Mammary epithelial cell (primary cell): ENCODE measurements at places on chromosomes 4 and X. TPM values are rescaled to one million over a fixed set of nuclear protein-coding genes. Genes with fewer than 3 reads are reported as not detected.

The ADAM29 gene
- not detected for total RNA-seq

The CT45A10 gene
- total RNA-seq: not detected in 2 replicates

The SAGE1 gene
- not detected in 2 replicates for total RNA-seq

The FAM53A gene
- total RNA-seq: 3.7 TPM

The EPGN gene
- total RNA-seq: 107 and 159 TPM in 2 replicates

The CCSER1 gene
- 12.0 TPM for total RNA-seq

The FOXR2 gene
- total RNA-seq: not detected in 2 replicates

The FAM47A gene
- not detected in 2 replicates for total RNA-seq

The GLRA2 gene
- not detected for total RNA-seq

The SSX3 gene
- total RNA-seq: not detected in 2 replicates

The DOK7 gene
- total RNA-seq: 19.3 TPM

The OPRPN gene
- not detected in 2 replicates for total RNA-seq

The TMEM47 gene
- total RNA-seq: 28.0 TPM

The WDR44 gene
- 23.7 TPM for total RNA-seq

The RHOH gene
- total RNA-seq: not detected in 2 replicates

The MAGEC3 gene
- total RNA-seq: not detected in 2 replicates

The NUDT11 gene
- total RNA-seq: 11.4 and 13.6 TPM in 2 replicates

The NXF2 gene
- total RNA-seq: not detected

The PRPS1 gene
- 24.1 and 34.1 TPM in 2 replicates for total RNA-seq

The CLCN3 gene
- total RNA-seq: 30.2 TPM

The MAMLD1 gene
- total RNA-seq: 1.1 and 3.2 TPM in 2 replicates

The TRIML2 gene
- total RNA-seq: not detected in 2 replicates

The TMEM35A gene
- total RNA-seq: 0.14 TPM in 1 of 2 replicates, not detected in the other

The RPS6KA3 gene
- total RNA-seq: 34.4 and 38.7 TPM in 2 replicates

The RIPPLY1 gene
- total RNA-seq: not detected in 2 replicates

The TRPC5OS gene
- not detected for total RNA-seq

The EDA2R gene
- 12.6 and 22.8 TPM in 2 replicates for total RNA-seq

The CDX4 gene
- not detected for total RNA-seq

The NSUN7 gene
- total RNA-seq: 0.33 TPM

The SUPT20HL1 gene
- not detected for total RNA-seq

The PPP1R2C gene
- total RNA-seq: not detected in 2 replicates

The ZNF732 gene
- 0.80 and 2.0 TPM in 2 replicates for total RNA-seq

The LIMCH1 gene
- total RNA-seq: not detected in 2 replicates

The AADAT gene
- total RNA-seq: 8.3 TPM

The GALNTL6 gene
- not detected for total RNA-seq

The RENBP gene
- total RNA-seq: not detected in 2 replicates

The PNMA5 gene
- total RNA-seq: not detected in 2 replicates

The DCAF16 gene
- total RNA-seq: 28.5 TPM

The SGMS2 gene
- total RNA-seq: 151 TPM

The GLUD2 gene
- 1.2 TPM for total RNA-seq

The ARHGEF6 gene
- total RNA-seq: 0.26 and 0.29 TPM in 2 replicates

The PLXNB3 gene
- 15.2 TPM for total RNA-seq

The PFKFB1 gene
- total RNA-seq: 0.40 and 0.67 TPM in 2 replicates

The SMIM10 gene
- total RNA-seq: not detected in 2 replicates

The USP51 gene
- 2.3 TPM for total RNA-seq

The RIBC1 gene
- 0.83 and 1.0 TPM in 2 replicates for total RNA-seq

The ENPEP gene
- not detected for total RNA-seq

The ANOS1 gene
- 10.5 TPM for total RNA-seq

The TBC1D19 gene
- total RNA-seq: 10.2 and 13.6 TPM in 2 replicates

The SCRG1 gene
- total RNA-seq: not detected in 2 replicates

The HDX gene
- total RNA-seq: 3.7 TPM in 2 replicates

The LAGE3 gene
- 5.3 TPM for total RNA-seq

The GYPA gene
- not detected in 2 replicates for total RNA-seq

The PRKG2 gene
- 2.1 and 2.4 TPM in 2 replicates for total RNA-seq

The NEXMIF gene
- not detected for total RNA-seq

The GABRG1 gene
- not detected for total RNA-seq

The GNRHR gene
- total RNA-seq: not detected
